ENCODE measurements at places on chromosomes 6 and 20.

- DNase-seq = no peak
Measured at GRCh38 chr20:37984018-37984785, 49.1 kb downstream of the TTI1 start.

DNA sequence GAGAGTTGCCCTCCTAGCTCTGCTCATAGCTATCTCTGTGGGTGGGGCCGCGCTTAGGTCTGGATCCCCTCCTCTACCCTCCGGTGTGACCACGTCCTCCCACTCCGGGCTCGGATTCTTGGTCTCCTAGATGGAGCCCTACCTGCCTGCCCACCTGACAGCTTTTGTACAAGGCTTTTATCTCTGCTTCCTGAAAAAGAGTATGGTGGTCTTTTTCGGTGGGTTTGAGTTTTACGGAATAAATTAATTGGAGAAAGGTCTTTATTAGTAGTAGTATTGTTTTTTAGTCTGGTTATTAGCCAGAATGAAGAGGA, 773 bp downstream of the SMAP1 start:
- DNase-seq = peak; percentile 23

GRCh38 chr20:9068233-9068801, 570 bp upstream of the PLCB4 start:
- DNase-seq = no peak

DNA sequence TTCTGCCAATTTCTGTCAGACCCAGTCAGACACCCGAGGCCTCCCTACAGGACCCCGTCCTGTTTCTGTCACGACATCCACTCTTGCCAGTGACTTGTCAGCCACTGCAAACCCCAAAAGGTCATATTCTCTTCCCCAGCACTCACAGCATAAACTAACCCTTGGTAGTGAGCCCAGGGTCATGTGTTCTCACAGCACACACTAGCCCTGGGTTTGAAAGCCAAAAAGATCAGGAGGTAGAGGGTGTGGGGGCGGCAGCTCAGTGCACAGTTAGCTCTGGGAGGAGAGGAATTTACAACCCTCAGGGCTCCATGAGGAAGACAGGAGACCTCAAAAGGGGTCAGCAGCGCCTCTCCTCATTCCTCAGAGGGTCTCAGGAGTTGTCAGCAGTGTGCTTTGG, 9.9 kb upstream of the SNX9 start:
- DNase-seq = no peak

- DNase-seq = no peak
Measured at GRCh38 chr20:57212534-57213276, 53.7 kb downstream of the BMP7 start.

DNA sequence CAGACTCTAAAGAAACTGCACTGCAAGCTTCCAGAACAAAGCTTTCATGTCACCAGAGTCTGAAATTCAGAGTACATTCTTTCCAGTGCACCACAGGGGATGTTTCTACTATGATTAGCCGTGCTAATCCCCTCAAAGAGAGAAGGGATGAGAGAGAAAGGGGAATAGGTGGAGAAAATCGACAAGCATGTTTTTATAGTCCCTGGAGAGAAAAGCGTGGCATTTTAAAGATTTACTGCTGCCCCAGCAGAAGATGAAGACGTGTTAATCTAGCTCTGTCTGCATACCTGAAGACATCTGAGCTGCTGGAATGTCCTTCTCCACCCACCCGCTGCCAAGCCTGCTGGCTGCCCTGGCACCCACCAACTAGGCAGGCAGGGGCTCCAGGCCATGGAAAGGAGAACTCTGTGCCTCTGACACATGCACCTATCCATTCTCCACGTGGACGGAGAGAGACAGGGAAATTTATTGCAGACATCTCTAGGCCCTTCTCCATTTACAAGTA, 4.1 kb downstream of the MYLK4 start:
- DNase-seq = no peak

DNA sequence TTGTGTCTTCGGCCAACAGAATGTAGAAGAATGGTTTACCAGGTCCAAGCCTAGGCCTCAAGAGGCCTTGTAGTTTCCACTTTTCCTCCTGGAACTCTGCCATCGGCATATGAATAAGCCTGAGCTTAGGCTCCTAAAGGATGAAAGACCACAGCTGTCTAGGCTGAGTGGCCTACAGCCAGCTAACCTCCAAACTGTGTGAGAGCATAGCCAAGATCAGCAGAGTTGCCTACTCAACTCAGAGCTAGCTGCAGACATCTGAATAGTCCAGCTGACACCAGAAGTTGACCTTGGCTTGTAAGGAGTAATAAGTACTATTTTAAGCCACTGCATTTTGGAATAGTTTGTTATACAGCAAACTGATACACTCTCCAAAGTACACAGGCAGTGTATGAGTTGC, 52.6 kb upstream of the SMIM29 start:
- DNase-seq = no peak

GRCh38 chr6:115487331-115487730, 573.4 kb downstream of the FRK start:
- DNase-seq = no peak

DNA sequence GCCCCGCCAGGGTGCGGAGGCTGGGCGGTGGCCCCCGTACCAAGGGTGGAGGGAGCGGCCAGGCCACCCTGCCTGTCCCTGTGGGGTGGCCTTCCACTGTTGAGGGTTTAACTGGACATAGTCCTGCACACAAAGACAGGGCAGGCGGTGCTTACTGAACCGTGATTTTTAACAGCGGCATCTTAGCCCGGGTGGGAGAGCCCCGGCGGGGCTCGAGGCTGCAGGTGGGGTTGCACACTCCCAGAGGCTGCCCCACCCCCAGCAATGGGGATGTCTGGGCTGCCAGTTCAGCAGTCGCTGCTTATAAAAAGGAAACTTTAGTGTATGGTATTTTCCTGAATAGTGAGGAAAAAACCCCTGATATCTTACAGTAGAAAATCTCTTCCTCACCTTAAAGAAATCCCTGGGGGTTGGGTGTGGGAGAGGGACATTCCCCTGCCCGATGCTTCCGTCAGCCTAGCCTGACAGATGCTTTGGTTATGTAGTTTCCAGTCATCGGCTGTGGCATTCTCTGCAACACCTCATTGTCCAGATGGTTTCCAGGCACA, 79.4 kb downstream of the IRF4 start:
- no peak for DNase-seq

- DNase-seq = peak; percentile 90
Measured at GRCh38 chr6:153117986-153118879, 12.8 kb downstream of the RGS17 start.

GRCh38 chr6:121430514-121431460, 4.7 kb upstream of the GJA1 start:
- peak; percentile 11 for DNase-seq

GRCh38 chr20:58677079-58677604, 15.5 kb upstream of the NPEPL1 start:
- no peak for DNase-seq

- peak; percentile 71 for DNase-seq
Measured at GRCh38 chr6:30684386-30685156, 1.9 kb downstream of the PPP1R18 start.

DNA sequence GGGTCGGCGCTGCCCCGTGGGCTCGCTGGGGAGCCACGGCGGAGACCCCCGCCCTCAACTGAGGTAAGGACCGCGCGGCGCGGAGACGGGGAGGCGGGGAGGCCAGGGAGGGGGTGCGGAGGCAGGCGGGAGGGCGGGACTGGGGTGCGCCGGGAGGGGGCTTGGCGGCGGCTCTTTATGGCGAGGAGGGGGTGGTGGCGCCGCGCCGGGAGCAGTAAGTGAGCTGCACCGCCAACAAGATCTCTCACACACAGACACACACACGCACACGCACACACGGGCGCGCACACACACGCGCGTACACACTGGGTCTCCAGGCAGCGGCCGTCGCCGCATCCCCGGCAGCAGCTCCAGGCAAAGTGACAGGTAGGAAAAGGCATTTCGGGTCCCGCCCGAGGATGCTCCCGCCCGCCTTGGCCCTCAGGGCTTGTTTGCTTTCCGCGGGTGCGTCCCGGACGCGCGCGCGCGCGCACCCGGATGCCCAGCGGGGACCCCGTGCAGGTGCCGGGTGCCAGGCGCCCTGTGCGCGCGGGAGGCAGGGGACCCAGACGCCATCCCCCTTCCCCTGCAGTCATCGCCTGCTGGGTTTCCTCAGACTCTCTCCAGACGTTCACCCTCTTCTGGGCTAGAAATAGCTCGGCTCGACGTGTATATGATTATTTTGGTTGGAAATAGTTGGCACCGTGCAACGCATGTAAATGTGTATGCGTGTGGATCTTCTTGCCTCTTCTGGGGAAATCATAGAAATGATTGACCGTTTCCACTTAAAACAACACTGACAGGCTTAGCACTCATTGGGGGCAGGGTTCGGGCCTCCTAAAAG, at the start of gene PLCB4:
Gene PLCB4 (plus strand): TSS at position 247 of the 823 bp plus-strand sequence. CDS start 238,728 bp downstream, outside the sequence.
- DNase-seq = no peak

GRCh38 chr6:103002282-103002681, 1608.8 kb downstream of the GRIK2 start:
- no peak for DNase-seq

DNA sequence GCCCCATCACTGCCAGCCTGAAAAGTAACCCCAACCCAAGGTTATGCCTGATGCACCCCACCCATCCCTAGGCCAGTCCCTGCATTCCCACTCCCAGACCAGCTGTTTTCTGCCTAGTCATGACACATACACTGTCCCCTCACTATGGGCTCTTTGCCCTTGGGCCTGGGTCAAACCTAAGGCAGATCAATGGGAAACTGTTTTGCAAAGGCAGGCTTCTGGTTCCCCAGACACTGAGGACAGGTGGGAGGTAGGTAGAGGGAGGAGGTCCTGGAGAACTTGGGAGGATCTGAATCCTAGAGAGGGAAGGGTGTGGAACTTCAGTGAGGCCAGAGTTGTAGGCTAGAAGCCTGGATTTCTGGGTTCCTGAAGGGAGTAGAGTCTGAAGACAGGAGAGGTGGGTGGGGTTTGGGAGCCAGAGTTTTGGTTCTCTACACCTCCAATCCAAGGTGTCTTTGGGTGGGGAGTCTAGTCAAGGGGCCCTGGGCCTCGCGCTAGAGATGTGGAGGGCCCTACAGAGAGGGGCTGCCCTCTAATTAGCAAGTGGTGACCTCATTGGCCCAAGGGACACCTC, 2.0 kb downstream of the CLIC1 start:
- DNase-seq = no peak

- no peak for DNase-seq
Measured at GRCh38 chr6:9699888-9700287, 715.0 kb downstream of the TFAP2A start.

Data from inflammatory macrophage treated with lipopolysaccharide for 4 hours (primary cell).